Endothelial cell (in vitro differentiated cells): ENCODE measurements at places on chromosomes 5 and 9.

DNA sequence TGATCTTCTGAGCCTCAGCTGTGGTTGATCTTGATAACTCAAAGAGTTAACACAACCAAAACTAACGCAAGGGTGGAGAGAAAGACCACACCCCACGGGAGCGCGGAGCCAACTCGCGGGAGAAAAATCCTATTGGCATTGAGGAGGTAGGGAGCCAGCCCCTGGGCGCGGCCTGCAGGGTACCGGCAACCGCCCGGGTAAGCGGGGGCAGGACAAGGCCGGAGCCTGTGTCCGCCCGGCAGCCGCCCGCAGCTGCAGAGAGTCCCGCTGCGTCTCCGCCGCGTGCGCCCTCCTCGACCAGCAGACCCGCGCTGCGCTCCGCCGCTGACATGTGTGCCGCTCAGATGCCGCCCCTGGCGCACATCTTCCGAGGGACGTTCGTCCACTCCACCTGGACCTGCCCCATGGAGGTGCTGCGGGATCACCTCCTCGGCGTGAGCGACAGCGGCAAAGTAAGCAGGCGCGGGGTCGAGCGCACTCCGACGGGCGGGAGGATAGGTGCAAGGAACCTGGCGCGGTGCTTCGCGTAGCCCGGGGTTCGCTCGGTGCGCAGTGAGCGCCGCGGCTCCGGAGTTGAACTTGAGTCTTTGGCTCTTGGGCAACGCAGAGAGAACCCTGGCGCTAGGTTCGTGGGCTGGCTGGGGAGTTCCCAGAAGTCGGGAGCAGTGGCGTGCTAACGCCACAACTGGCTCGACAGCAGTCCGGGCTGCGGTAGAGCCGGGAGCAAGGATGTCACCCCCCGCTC, at the start of gene GDA:
TSS of gene GDA (plus strand) at position 210 of the 745 bp plus-strand sequence. CDS start at position 330, 120 bp downstream.
- peak; percentile 44 for DNase-seq
- no peak within 1 kb of the TSS for H3K27ac ChIP-seq
- no peaks in the 10 kb centered on the region for H3K36me3 ChIP-seq
- peaks cover 2% of the 10 kb centered on the region for H3K4me1 ChIP-seq

GRCh38 chr5:76404223-76405211, 1.4 kb downstream of the IQGAP2 start:
- no peak overlapping the region for H3K27ac ChIP-seq
- H3K4me3 ChIP-seq = peak overlapping the region; percentile 96
- H3K4me1 ChIP-seq = peaks cover 18% of the 10 kb centered on the region
- peaks cover 2% of the 10 kb centered on the region for H3K27me3 ChIP-seq
- DNase-seq = peak; percentile 28

GRCh38 chr5:53089481-53089991, 20.0 kb downstream of the MOCS2 start:
- no peaks in the 10 kb centered on the region for H3K27me3 ChIP-seq
- DNase-seq = no peak
- no peak overlapping the region for H3K27ac ChIP-seq
- H3K36me3 ChIP-seq = peaks cover 15% of the 10 kb centered on the region
- peaks cover 2% of the 10 kb centered on the region for H3K4me1 ChIP-seq
- H3K4me3 ChIP-seq = no peak overlapping the region

GRCh38 chr5:172740428-172741205, 30.4 kb downstream of the DUSP1 start:
- H3K27me3 ChIP-seq = peaks cover 5% of the 10 kb centered on the region
- H3K27ac ChIP-seq = no peak overlapping the region
- DNase-seq = no peak
- H3K4me1 ChIP-seq = peaks cover 2% of the 10 kb centered on the region
- no peaks in the 10 kb centered on the region for H3K36me3 ChIP-seq
- no peak overlapping the region for H3K4me3 ChIP-seq

DNA sequence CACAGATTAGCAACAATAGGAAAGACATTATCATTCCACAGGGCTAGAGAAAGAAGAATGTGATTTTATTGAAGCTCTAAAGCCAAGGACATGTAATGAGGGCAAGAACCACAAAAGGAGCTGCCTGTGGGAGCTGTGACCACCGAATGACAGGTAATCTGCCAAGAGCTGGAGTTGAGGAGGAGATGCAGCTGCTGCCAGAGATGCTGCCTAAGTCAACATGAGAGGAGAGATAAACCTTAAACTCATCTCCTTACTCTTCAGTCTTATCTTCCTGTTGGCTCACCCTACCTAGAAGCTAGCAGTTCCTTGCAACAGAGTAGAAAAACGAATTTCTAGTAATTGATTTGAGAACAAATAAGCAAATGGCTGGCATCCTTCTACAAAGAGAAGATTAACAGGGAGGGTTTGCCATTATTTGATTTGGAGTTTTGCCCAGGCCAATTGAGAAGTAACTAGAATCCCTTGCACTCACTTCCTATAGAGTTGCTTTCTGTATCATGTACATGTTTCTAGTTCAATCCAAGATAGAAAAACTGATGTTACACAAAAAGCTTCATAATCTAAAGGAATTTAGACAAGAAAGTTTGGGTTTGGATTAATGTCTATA, 539.2 kb downstream of the TLE1 start:
- no peak for DNase-seq
- H3K36me3 ChIP-seq = no peaks in the 10 kb centered on the region
- H3K4me1 ChIP-seq = no peaks in the 10 kb centered on the region
- H3K27ac ChIP-seq = no peak overlapping the region
- no peak overlapping the region for H3K4me3 ChIP-seq

- no peaks in the 10 kb centered on the region for H3K4me1 ChIP-seq
- no peak overlapping the region for H3K4me3 ChIP-seq
- no peak overlapping the region for H3K27ac ChIP-seq
- H3K27me3 ChIP-seq = peaks cover 2% of the 10 kb centered on the region
Observed at GRCh38 chr5:138315751-138316278, 15.8 kb downstream of the CDC25C start.

- H3K4me3 ChIP-seq = no peak overlapping the region
- H3K4me1 ChIP-seq = peaks cover 2% of the 10 kb centered on the region
- no peak overlapping the region for H3K27ac ChIP-seq
- DNase-seq = no peak
- H3K27me3 ChIP-seq = no peaks in the 10 kb centered on the region
- no peaks in the 10 kb centered on the region for H3K36me3 ChIP-seq
Observed at GRCh38 chr5:147845618-147846017, 14.1 kb upstream of the SPINK1 start.

GRCh38 chr5:52481201-52481600, 306.5 kb upstream of the ITGA1 start:
- H3K36me3 ChIP-seq = no peaks in the 10 kb centered on the region
- no peak overlapping the region for H3K27ac ChIP-seq
- no peak for DNase-seq
- H3K27me3 ChIP-seq = no peaks in the 10 kb centered on the region
- H3K4me3 ChIP-seq = no peak overlapping the region

DNA sequence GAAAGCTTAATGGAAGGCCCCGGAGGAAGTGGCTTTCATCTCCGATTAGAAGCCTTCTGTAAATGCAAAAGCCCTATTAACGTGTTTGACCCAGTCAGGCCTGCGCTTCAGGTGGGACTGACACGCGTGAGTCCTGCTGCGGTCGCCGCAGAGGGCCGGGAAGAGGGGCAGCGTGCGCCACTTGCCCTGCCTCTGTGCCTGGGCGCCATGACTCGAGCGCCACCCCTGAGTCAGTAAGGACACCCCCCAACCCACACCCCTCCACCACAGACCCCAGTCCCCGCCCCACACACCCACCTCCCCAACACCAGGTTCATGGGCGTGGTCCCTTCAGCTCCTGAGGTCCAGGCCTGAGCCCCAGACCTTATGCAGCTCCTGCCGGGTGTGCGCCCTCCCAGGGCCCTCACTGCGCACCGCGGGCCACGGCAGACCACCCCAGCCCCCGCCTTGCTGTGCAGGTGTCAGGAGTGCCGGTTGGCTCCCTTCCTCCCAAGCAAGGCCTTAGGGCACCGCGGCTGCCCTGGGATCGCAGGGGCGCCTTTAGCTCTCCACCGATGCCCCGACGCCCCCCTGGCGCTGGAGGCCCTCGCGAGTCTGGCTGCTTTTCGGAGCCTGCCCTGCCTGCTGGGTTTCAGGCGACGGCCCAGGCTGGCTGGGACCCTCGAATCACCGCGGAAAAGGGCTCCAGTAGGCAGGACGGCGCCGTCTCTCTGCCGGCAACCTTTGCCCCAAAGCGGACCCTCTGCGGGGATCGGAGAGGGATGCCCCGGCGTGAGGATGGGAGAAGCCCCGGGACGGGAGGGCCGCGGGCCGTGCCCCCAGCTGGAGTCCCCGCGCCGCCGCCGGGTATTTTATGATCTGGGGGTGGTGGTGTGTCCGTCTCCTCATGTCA, 625 bp upstream of the OLFM1 start:
- no peak for DNase-seq
- H3K4me1 ChIP-seq = peaks cover 7% of the 10 kb centered on the region
- peaks cover 3% of the 10 kb centered on the region for H3K36me3 ChIP-seq
- no peak overlapping the region for H3K27ac ChIP-seq
- H3K4me3 ChIP-seq = no peak overlapping the region
- H3K27me3 ChIP-seq = peaks cover 27% of the 10 kb centered on the region

- peaks cover 7% of the 10 kb centered on the region for H3K27me3 ChIP-seq
- no peak for DNase-seq
- H3K4me1 ChIP-seq = peaks cover 31% of the 10 kb centered on the region
Observed at GRCh38 chr5:142484821-142485387, 160.1 kb upstream of the SPRY4 start.

DNA sequence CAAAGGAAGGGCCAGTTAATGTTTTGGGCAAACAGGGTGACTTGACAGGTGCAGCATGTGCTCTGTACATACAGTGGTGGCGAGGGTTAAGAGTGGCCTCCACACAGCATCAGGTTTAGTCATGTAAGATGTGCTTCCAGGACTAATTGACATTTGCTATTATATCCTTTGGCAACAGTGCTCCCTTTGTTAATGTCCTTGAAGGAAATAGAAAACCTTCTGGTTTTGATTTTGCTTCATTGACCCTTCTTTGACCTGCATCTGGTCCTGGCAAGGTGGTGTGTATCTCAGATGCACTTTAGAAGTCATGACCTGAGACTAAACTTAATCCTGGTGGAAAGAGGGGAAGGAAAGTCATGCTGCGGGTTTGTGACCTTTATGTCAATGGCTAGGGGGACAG, 440.0 kb downstream of the ENC1 start:
- no peak overlapping the region for H3K27ac ChIP-seq
- no peak overlapping the region for H3K4me3 ChIP-seq

- no peak overlapping the region for H3K4me3 ChIP-seq
- no peaks in the 10 kb centered on the region for H3K27me3 ChIP-seq
- no peaks in the 10 kb centered on the region for H3K36me3 ChIP-seq
- H3K27ac ChIP-seq = no peak overlapping the region
Observed at GRCh38 chr5:76021936-76022584, 61.1 kb upstream of the SV2C start.

- DNase-seq = no peak
- no peak overlapping the region for H3K4me3 ChIP-seq
- H3K4me1 ChIP-seq = peaks cover 8% of the 10 kb centered on the region
- H3K27ac ChIP-seq = no peak overlapping the region
- no peaks in the 10 kb centered on the region for H3K36me3 ChIP-seq
- H3K27me3 ChIP-seq = peaks cover 3% of the 10 kb centered on the region
Observed at GRCh38 chr5:102747386-102748166, 7.5 kb upstream of the PAM start.

DNA sequence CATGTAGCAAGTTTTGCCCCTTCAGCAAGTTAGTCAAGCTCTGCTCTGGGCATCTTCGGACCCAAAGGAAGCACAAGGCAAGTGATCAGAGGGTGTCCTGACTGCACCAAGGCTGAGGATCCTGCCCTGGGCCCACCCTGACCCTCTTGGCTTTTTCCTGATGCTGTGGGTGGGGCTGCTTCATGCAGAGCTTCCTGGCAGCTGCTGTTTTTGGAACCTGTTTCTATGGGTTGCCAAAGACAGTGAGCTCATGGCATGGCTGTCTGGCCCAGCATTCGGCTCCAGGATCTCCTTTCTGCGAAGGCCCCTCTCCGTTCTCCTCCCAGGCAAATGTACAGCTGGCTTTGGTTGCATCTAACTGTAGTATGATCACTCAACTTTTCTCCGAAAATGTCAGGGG, 497.9 kb downstream of the ARHGEF28 start:
- H3K27me3 ChIP-seq = no peaks in the 10 kb centered on the region
- DNase-seq = no peak
- H3K27ac ChIP-seq = no peak overlapping the region
- no peak overlapping the region for H3K4me3 ChIP-seq
- peaks cover 40% of the 10 kb centered on the region for H3K4me1 ChIP-seq

GRCh38 chr5:175382171-175382570, 61.8 kb downstream of the DRD1 start:
- H3K4me3 ChIP-seq = no peak overlapping the region
- H3K27me3 ChIP-seq = peaks cover 4% of the 10 kb centered on the region
- DNase-seq = no peak
- H3K4me1 ChIP-seq = no peaks in the 10 kb centered on the region
- no peak overlapping the region for H3K27ac ChIP-seq

- peaks cover 12% of the 10 kb centered on the region for H3K27me3 ChIP-seq
- peaks cover 25% of the 10 kb centered on the region for H3K4me1 ChIP-seq
- peak; percentile 83 for DNase-seq
- H3K27ac ChIP-seq = no peak overlapping the region
- H3K4me3 ChIP-seq = peak overlapping the region; percentile 73
Observed at GRCh38 chr9:129624168-129624759, 1.7 kb upstream of the NTMT1 start.

DNA sequence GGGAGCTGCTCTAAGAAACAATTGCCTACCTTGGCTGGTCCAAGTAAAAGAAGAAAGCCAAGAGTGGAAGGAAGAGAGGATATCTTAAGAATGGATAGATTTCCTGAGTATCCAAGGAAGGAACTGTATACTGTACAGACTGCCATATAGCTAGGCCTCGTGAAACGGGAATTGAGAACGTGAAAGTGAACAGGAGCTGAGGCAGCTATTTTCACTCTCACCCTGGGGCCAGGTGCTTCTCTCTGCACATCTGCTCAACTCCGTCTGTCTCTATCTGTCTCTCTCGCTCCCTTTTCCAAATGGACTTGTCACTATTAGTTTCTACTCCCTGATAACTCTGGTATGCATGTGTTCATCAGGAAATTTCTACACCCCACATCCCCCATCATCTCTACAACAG, 35.9 kb upstream of the TESK1 start:
- H3K27ac ChIP-seq = no peak overlapping the region
- H3K36me3 ChIP-seq = no peaks in the 10 kb centered on the region
- H3K4me3 ChIP-seq = no peak overlapping the region
- DNase-seq = no peak
- H3K4me1 ChIP-seq = peaks cover 21% of the 10 kb centered on the region
- H3K27me3 ChIP-seq = peaks cover 1% of the 10 kb centered on the region

GRCh38 chr5:135322271-135322670, 76.8 kb downstream of the MACROH2A1 start:
- DNase-seq = no peak
- peaks cover 2% of the 10 kb centered on the region for H3K4me1 ChIP-seq
- H3K27me3 ChIP-seq = peaks cover 4% of the 10 kb centered on the region
- no peak overlapping the region for H3K27ac ChIP-seq

GRCh38 chr9:128987805-128988204, 40.3 kb downstream of the NUP188 start:
- peaks cover 5% of the 10 kb centered on the region for H3K4me1 ChIP-seq
- no peak for DNase-seq
- H3K4me3 ChIP-seq = no peak overlapping the region
- peaks cover 43% of the 10 kb centered on the region for H3K36me3 ChIP-seq

GRCh38 chr9:2390028-2390427, 231.6 kb upstream of the VLDLR start:
- H3K27me3 ChIP-seq = no peaks in the 10 kb centered on the region
- no peak for DNase-seq
- no peaks in the 10 kb centered on the region for H3K36me3 ChIP-seq
- no peak overlapping the region for H3K4me3 ChIP-seq
- H3K27ac ChIP-seq = no peak overlapping the region
- no peaks in the 10 kb centered on the region for H3K4me1 ChIP-seq

GRCh38 chr9:81772144-81772543, 82.8 kb upstream of the TLE1 start:
- no peak overlapping the region for H3K27ac ChIP-seq
- DNase-seq = no peak
- H3K4me3 ChIP-seq = no peak overlapping the region
- H3K27me3 ChIP-seq = no peaks in the 10 kb centered on the region
